Stimulated activated CD4-positive, alpha-beta T cell treated with anti-CD3 and anti-CD28 coated beads, Interleukin-12 subunit alpha, Interleukin-12 subunit beta, amount 100 ng/mL, for 4 hours (primary cell): ENCODE measurements at places on chromosomes 13 and 19.

- no peak for DNase-seq
Observed at GRCh38 chr13:45833663-45834375, 17.7 kb downstream of the SIAH3 start.

DNA sequence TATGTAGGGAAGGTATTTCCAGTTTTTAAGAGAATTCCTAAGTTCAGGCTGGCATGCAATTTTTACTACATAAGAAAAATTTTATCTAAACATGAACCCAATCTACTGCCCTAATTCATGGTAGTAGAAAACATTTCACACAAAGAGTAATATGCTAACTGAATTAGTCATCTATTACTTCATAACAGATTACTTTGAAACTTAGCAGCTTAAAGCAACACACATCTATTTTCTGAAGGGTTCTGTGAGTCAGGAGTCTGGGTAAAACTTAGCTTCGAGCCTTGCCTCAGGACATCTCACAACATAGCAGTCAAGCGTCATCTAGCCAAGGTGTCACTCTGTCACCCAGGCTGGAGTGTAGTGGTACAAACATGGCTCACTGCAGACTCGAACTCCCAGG is 537.5 kb downstream of the DCT start:
- no peak for DNase-seq

GRCh38 chr19:32692727-32693061 is 1.1 kb downstream of the NUDT19 start:
- DNase-seq: no peak

GRCh38 chr19:56272161-56272798 is at the start of gene EDDM13:
EDDM13 (plus strand) TSS chr19:56272748; CDS start chr19:56272835, 87 bp downstream.
- DNase-seq: no peak
